ENCODE measurements at places on chromosomes 13 and 19. TPM values are rescaled to one million over a fixed set of nuclear protein-coding genes. Genes with fewer than 3 reads are reported as not detected.

The TMIGD2 gene
- not detected for total RNA-seq

The IFNL1 gene
- not detected for total RNA-seq

The KLF5 gene
- 1.0 TPM for total RNA-seq

The TEX26 gene
- total RNA-seq, result not detected

The PKN1 gene
- 143 TPM for total RNA-seq

The TGFBR3L gene
- 4.9 TPM for total RNA-seq

The TINCR gene
- total RNA-seq, result 0.24 TPM

The FFAR1 gene
- not detected for total RNA-seq
